CD4-positive, alpha-beta T cell (primary cell): ENCODE measurements at places on chromosomes 11 and 22. TPM values are rescaled to one million over a fixed set of nuclear protein-coding genes. Genes with fewer than 3 reads are reported as not detected.

Gene LGALS1
- total RNA-seq = 85.1 TPM

Gene MDK
- total RNA-seq = 6.5 TPM

Gene FAM227A
- 0.34 TPM for total RNA-seq

Gene MRGPRX3
- not detected for total RNA-seq

Gene UFD1
- 77.4 TPM for total RNA-seq

Gene FJX1
- not detected for total RNA-seq

Gene C22orf23
- total RNA-seq = not detected

Gene ARHGAP20
- total RNA-seq = not detected

Gene BBOX1
- total RNA-seq = not detected

Gene PHOX2A
- not detected for total RNA-seq

Gene PITPNB
- 38.7 TPM for total RNA-seq

Gene IGSF9B
- total RNA-seq = 27.4 TPM

Gene P2RY2
- not detected for total RNA-seq

Gene PRR5L
- 5.4 TPM for total RNA-seq

Gene TOP3B
- total RNA-seq = 62.8 TPM

Gene ACRV1
- total RNA-seq = not detected

Gene SLC15A3
- 11.9 TPM for total RNA-seq

Gene FADD
- total RNA-seq = 14.5 TPM

Gene DRICH1
- total RNA-seq = 1.7 TPM

Gene RNASEH2C
- 25.3 TPM for total RNA-seq

Gene HMOX1
- total RNA-seq = 1.1 TPM
